NCI-H446 (cell line): ENCODE measurements at places on chromosomes 12 and 14.

GRCh38 chr12:123854918-123855317 lies 92.8 kb downstream of the DNAH10 start:
- DNase-seq: no peak

- DNase-seq: no peak
Observed at GRCh38 chr12:75452675-75453330, 27.8 kb upstream of the GLIPR1 start.

DNA sequence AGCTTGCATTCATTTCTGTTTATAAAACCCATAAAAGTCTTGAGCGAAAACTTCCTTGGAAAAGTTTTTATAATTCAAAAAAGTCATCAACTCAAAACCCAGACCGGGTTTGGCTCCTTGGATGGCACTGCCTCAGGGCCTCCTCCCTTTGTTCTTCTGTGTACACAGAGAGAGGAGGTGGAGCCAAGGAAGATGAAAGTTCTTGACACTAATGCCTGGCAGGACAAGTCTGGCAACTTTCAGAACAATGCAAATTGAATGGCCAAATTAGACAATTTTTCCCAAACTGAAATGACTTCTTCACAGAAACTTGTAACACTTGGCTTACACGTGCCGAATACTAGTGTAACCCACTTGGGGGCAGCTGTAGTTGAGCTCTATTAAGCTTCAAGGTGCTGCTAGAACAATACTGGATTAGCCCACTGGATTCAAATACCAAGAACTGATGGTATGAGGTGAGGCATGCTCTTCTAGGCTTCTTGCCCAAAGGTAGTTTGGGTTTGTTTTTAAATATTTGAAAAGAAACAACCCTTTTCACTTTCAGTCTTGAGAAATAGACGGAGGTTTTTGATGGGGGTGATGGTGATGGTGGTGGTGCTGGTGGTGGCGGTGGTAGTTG lies 86.6 kb upstream of the FRMD6 start:
- no peak for DNase-seq

DNA sequence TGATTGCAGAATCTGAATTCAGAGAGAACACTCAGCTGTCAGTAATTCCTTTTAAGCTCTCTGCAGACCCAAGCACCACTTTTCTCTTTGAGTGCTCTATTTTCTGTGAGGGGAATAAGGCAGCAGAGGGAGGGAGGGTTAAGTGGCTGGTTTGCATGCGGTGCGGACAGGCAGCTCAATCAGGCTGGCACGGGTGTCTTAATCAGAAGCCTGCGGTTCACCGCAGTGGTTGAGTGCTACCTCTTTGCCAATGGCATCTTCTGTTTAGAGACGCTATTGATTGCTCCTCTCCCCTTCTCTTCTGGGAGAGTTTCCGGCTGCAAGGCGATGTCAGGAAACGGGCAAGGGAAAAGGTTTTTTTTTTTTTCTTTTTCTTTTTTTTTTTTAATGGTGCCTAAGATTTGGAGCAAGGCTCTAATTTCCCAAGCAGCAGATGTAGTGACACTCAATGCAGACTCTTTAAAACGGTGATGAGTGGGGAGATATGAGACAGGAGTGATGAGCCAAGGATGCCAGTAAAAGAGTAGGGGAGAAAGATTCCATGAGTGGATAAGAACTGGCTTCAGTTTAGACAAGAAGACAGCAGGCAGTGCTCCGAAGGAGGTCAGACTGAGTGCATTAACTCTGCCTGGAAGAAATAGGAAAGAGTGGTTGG lies 533.7 kb upstream of the SEL1L start:
- DNase-seq: no peak

DNA sequence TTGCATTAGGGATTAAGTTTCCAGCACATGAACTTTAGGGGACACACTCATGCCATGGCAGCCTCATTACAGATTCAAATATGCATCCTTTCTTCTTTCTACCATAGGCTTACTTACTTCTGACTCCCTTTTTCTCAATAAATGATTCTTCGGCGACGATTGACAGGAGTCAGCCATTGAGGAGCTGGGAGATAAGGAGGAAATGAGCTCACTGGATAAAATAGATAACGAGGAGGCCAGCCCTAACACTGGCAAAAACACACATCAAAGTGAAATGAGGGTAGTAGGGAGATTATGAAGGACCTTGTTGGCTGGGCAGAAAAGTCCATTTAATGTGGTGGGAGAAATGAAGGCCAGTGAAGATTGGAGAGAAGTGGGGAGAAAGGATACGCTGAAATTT lies 172.2 kb downstream of the SLC41A2 start:
- no peak for DNase-seq

DNA sequence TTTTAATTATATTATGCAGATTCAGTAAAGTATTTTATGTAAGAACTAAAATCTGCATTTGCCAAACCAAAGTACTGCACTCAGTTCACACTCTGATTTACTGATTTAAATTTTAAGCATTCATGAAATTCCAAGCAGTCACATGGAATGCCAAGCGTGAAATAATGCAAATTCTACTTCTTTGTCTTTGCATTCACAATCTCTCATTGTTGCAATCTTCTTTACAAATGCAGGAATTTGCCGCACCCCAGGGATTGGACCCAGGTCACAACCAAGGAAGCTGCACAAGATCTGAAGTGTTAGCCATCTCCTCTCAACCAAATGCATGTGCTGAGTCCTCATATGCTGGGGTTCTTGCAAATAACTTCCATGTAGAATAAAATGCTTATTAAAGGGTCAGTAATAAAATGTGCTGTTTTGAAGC lies 71.9 kb downstream of the TUNAR start:
- no peak for DNase-seq

GRCh38 chr14:38718519-38718918 lies 384.5 kb downstream of the SEC23A start:
- no peak for DNase-seq

DNA sequence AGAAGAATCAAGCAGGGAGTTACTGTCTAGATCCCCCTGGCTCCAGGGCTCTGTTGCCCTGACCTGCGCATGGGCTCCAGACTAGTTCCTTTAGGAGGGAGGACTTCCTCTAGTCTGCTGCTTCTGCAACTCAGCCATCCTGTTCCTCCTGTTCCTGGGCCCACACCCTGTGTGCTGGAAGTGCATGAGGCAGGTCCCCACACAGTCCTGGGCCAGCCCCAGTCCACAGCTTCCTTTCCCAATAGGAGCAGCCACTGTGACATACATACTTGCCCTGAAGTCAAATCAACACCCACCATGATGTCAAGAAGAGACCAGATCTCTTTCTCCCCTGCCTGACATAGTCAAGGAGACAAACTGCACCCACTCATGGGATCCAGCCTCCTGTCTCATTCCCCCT lies 1.3 kb downstream of the SDR9C7 start:
- no peak for DNase-seq

- no peak for DNase-seq
Observed at GRCh38 chr12:124808272-124808671, 55.4 kb downstream of the SCARB1 start.

DNA sequence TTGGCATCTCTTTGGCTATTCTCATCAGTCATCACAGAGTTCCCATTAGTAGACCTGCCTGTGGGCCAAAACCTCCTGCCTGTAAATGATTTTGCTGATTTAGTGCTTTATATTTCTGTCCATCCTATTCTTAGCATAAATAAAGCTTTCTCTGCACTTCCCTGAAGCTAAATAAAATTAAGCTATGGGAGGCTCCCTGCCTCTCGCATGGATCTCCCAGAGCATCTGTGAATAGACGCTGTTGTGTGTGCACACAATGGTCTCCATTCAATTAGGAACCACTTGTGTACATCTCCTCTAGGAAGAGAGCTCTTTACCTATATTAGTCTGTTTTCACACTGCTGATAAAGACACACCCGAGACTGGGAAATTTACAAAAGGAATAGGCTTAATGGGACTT lies 80.4 kb downstream of the PPFIBP1 start:
- DNase-seq: no peak

DNA sequence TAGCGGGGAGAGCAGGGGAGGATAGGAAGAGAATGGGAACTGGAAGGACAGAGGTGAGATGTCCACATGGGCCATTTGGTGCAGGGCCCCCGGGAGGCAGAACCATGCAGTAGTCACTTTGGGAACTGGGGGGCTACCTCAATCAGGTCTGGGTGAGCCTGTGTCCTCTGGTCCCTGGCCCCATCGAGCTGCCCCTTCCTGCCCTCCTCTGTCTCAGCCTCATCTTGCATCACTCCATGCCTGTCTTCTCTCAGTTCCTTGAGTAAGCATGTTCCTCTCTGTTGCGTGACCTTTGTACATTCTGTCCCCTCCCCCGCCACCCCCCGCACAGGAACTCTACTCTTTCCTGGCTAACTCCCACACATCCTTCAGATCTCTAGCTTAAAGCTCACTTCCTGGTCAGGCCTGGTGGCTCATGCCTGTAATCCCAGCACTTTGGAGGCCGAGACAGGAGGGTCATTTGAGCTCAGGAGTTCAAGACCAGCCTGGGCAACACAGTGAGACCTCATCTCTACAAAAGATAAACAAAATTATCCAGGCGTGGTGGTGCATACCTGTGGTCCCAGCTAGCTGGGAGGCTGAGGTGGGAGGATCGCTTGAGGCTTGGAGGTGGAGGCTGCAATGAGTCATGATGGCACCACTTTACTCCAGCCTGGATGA lies 23.2 kb downstream of the FOS start:
- no peak for DNase-seq

- no peak for DNase-seq
Observed at GRCh38 chr12:51323966-51324895, at the start of gene BIN2. Gene BIN2, minus strand, starts transcription at chr12:51324174. Its CDS starts 72 bp downstream, at chr12:51324102.

DNA sequence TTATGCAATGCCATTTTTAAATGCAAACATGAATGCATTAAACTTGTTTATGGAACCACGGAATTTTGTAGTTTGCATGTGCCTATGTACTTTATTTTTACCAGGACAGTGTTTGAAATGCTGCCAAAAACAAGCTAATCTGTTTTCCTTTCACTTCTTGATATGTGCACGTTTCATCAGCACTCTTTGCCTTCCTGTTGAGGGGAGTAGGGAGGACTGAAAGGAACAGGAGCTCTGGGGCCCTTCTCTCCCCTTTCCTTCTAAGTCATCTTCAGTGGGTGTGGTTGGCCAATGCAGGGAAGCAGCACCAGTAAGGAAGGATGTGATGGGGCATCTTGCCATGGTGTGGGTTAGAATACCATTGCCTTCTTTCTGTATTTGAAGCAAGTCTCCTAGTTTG lies 12.1 kb upstream of the PPP4R4 start:
- DNase-seq: no peak
